Tibial nerve (tissue), 4 donors: ENCODE measurements at places on chromosomes 13 and 19.

DNA sequence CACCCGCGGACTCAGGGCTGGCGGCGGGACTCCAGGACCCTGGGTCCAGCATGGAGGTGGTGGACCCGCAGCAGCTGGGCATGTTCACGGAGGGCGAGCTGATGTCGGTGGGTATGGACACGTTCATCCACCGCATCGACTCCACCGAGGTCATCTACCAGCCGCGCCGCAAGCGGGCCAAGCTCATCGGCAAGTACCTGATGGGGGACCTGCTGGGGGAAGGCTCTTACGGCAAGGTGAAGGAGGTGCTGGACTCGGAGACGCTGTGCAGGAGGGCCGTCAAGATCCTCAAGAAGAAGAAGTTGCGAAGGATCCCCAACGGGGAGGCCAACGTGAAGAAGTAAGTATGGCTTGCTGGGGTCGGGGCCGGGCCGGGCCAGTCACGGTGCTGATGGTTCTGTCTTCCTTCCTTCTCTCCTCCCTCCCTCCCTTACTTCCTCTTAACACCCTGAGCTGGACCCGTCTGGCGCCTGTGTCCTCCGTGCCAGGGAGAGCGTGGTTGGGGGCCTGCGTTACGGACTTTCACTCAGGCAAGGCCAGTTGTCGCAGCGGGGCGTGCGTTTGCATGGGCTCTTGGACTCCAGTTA lies 1.4 kb downstream of the STK11 start:
- peak; percentile 47 for DNase-seq

GRCh38 chr13:102311901-102312300 lies 89.9 kb downstream of the FGF14 start:
- no peak for DNase-seq

- no peak for DNase-seq
Observed at GRCh38 chr13:46751811-46752635, 44.9 kb downstream of the ESD start.

DNA sequence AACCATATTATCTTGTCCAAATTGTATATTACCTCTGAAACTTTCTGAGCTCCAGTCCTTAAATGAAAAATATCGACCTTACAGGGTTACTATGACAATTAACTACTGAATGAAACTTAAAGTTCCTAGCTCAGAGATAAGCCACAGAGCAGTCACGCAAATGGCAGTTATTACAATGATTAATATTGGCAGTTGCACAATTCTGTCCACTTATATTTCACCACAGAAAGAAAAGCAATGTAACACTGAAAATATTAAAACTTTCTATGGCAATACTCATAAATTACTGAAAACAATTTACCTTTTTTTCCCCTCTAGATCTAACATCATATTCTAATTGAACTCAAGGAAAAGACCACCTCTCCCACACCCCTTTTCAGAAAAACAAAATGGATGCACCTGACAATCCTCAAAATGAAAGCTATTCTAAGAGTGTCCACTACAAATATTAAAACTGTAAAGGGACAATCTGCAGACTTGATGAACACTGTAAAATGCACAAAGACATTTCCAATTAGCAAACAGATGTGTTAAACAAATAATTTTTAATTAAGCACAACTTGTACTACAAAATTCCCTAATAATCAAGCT lies 14.6 kb downstream of the LNX2 start:
- no peak for DNase-seq

GRCh38 chr13:30721936-30722335 lies 13.4 kb upstream of the ALOX5AP start:
- no peak for DNase-seq

- DNase-seq: peak; percentile 8
Observed at GRCh38 chr13:26785838-26786630, 25.4 kb upstream of the GPR12 start.
